Thoracic aorta endothelial cell (primary cell): ENCODE measurements at places on chromosomes 1 and 21. TPM values are rescaled to one million over a fixed set of nuclear protein-coding genes. Genes with fewer than 3 reads are reported as not detected.

The TRNP1 gene
- total RNA-seq, result 10.2 and 10.8 TPM in 2 replicates

The GJB5 gene
- not detected in 2 replicates for total RNA-seq

The MIXL1 gene
- total RNA-seq, result 0.13 and 0.14 TPM in 2 replicates

The GPX7 gene
- 7.3 and 13.4 TPM in 2 replicates for total RNA-seq

The NBPF4 gene
- total RNA-seq, result not detected in 2 replicates

The C1orf116 gene
- not detected in 2 replicates for total RNA-seq
